ENCODE measurements at places on chromosomes 13 and 19.
A peak's percentile ranks its signal among the peaks of the same experiment; 100 is the strongest.

DNA sequence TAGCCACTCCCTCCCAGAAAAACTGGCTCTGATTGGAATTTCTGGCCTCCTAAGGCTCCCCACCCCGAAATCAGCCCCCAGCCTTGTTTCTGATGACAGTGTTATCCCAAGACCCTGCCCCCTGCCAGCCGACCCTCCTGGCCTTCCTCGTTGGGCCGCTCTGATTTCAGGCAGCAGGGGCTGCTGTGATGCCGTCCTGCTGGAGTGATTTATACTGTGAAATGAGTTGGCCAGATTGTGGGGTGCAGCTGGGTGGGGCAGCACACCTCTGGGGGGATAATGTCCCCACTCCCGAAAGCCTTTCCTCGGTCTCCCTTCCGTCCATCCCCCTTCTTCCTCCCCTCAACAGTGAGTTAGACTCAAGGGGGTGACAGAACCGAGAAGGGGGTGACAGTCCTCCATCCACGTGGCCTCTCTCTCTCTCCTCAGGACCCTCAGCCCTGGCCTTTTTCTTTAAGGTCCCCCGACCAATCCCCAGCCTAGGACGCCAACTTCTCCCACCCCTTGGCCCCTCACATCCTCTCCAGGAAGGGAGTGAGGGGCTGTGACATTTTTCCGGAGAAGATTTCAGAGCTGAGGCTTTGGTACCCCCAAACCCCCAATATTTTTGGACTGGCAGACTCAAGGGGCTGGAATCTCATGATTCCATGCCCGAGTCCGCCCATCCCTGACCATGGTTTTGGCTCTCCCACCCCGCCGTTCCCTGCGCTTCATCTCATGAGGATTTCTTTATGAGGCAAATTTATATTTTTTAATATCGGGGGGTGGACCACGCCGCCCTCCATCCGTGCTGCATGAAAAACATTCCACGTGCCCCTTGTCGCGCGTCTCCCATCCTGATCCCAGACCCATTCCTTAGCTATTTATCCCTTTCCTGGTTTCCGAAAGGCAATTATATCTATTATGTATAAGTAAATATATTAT, 6.1 kb downstream of the FOSB start:
- no peak for DNase-seq

DNA sequence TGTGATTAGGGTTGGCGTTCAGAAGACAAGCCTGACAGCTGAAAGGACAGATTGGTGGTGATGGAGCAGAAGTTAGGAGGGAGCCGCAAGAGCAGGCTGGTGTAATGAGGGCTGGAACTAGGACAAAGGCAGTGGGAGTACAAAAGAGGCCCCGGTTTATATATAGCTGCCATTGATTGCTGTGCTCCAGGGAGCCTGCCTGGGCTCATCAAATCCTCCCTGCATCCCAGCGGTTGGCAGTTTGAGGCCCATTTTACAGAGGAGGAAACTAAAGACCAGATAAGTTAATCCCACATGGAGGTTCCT, 123.7 kb downstream of the CACNA1A start:
- DNase-seq, result no peak

DNA sequence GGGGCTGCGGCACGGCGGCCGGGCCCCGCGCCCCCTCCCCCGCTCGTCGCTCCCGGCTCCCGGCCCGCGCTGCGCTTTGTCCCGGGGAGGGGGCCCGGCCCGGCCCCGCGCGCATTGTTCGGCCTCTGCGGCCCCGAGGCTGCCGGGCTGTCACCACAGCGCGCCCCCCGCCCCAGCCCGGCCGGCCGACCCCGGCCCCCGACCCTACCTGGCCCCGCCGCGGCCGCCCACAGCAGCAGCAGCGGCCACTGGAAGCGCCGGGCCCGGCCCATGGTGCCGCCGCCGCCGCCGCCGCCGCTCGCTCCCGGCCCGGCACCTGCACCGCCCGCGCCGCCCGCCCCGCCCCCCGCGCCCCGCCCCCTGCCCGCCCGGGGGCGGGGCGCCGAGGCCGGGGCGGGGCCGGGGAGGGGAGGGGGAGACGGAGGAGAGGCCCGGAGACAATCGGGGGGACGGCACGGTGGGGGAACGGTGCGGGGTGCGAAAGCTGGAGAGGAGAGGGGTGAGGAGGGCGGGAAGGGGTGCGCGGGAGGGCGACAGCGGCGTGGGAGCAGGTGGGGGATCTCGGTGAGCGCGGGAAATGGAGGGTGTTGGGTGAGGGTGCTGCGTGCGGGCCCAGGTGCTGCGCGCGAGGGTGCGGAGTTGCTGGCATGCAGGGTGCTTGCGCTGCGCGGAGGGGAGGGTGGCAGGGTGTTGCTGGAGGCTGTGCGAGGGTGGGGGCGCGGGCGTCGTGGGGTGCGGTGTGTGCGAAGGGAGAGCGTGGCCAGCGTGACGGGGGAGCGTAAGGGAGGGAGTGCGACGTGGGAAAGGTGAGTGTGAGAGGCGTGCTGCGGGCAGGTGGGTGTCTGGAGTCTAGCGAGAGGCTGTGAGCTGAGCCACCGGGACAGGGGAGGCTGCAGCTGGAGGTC, at the start of gene CADM4:
CADM4 (minus strand) TSS at position 332 of the 905 bp plus-strand sequence; CDS start at position 272, 60 bp downstream.
- DNase-seq, result no peak

DNA sequence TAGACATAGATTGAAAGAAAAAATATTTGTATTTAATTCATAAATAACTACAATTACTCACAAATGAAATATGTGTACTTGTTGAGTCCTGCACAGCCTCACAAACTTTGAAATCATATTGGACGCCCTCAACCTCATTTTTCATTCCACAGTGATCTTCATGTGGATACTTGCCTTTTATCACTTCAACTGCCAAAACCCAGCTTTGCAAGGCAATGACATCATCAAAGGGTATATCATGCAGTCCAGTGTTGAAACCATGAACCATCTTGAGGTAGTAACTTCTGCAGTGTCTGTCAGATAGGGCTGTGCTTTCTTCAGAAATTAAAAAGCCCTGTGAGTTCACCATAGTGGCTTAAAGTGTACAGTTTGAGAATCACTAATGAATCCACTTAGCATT, 82.2 kb downstream of the HS6ST3 start:
- no peak for DNase-seq

GRCh38 chr13:52978989-52979388, 49.6 kb upstream of the OLFM4 start:
- DNase-seq, result no peak

GRCh38 chr13:94339116-94339687, 140.3 kb downstream of the DCT start:
- no peak for DNase-seq

DNA sequence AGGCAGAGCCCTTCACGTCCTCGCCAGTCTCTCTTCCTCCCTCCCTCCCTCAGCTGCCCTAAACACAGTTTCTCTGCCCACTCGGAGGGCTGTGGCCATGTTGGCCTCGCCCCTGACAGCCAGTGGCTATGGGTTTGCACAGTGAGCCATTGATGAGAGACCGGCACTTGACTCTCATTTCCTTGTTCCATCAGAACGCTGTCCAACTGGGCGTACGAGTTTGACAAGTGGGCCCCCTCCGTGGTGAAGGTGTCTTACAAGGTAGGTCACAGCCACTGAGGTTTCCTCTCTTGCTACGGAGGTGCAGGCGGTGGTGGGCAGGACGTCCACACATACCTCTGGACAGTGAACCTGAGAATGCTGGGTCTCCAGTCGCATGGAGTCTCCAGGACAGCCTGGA, 57.9 kb downstream of the SMARCA4 start:
- DNase-seq, result no peak

DNA sequence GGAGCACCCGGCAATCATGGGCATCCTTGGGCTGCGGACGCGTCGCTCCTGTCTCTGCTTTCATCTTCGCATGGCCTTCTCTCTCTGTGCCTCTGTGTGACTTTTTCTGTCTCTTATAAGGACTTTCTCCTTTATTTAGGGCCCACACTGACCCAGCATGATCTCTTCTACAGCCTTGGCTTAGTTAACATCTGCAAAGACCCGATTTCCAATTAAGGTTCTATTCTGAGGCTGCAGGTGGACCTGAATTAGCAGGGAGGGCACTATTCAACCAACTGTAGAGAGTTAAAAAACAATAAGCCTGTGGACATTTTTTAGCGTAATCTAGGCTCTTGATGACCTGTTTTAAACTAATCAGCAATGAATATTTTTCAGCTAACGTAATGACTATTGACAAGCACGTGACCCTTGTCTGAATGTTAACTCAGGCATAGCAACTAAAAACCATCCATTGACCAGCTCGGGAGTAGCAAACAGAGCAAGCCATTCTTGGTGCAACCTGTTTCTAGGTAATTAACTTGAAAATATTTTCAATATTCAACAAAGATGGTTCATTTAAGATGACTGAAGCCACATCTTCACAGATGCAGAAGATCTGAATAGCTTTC, 15.2 kb downstream of the F10 start:
- DNase-seq, result no peak

- peak; percentile 78 for DNase-seq
Measured at GRCh38 chr19:12090807-12091206, 26.3 kb downstream of the ZNF844 start.

GRCh38 chr19:17532116-17532515, 20.7 kb downstream of the PGLS start:
- no peak for DNase-seq

DNA sequence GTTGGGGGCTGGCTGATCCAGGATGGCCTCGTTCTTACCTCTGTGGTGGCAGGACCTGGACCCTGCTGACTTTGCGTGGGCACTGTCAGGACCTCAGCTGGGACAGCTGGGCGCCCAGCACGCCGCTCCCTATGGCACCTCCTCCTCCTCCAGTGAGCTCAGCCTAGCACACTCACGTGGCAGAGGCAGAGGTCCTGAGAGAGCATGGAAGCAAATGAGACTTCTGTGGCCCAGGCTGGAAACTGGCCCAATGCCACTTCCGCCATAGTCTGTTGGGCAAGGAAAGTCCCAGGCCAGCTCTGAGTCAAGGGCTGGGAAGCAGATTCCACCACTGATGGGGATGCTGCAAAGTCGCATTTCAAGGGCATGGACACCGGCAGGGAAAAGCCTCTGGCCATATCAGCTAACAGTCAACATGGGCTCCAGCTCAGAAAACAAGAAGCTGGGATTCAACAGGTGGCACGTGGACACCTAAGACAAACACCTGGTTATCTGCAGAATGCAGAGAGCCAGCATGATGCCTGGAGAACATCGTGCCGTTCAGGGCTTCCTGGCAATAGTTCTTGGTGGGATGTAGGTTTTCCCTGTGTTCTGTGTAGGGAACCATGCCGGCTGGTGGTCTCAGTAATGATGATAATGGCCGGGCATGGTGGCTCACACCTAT, 16.7 kb downstream of the MYBPC2 start:
- DNase-seq, result no peak

DNA sequence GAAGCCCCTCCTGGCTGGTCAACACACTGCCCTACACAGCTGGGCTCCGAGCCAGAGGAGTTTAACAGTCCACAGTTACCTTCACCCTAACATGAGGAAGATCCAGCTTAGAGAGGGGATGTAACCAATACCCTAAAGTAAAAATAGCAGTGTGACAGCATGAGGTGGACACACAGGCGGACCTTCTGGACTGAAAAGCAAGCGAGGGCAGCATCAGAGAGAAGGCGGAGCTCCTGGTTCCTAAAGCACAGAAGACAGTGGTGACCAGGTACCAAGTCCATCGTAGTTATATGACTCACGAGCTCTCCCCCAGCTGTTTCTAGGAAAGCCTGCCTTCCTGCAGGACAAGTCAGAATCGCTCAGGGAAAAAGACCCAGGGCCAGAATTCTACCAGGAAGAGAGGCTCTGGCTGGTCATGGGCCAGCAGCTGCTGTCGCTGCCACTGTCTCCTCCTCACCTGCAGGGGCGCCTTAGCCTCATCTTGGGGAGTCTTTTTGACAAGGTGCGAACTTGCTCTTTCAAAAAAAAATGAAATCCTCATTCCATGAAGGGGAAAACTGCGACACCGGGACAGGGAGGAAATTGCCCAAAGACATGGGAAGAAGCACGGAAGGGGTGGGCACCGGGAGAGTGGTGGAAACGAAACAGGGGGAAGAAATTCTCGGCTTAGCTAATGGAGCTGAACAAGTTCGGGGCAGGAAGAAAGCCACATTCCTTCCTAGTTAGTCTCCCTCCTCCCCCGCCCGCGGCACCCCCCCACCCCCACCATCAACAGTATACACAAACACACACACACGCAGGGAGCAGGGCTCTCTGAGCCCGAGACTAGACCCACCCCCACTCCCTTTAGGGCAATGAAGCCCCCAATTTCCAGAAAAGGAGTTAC, 1.7 kb downstream of the ELL start:
- DNase-seq, result peak; percentile 69

GRCh38 chr13:97879646-97880310, 73.7 kb upstream of the IPO5 start:
- DNase-seq, result no peak

DNA sequence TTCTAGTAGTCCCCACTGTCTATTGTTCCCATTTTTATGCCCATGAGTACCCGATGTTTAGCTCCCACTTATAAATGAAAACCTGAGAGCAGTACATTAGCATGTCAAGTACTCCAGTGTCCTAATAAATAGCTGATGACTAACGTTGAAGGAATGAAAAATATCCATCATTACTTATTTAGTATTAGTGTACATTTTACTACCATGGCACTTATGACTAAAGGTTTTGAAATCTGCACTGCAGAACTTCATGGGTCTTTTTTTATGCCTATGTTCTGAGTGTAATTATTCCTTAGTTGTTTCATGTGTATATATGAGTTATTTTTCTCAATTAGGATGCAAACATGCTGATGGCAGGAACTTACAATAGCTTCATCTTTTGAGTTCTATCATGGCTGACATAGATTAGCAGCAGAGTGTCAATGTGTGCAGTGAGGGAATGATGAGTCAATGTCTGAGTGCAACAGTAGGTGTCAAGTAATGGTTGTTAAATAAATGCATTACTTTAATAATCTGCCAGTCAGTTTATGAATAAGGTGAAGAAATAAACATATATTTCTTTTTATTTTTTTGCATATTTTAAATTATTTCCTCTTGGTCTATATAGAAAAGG, 188.4 kb downstream of the ITGBL1 start:
- no peak for DNase-seq

GRCh38 chr13:51240958-51241357, 18.8 kb downstream of the FAM124A start:
- no peak for DNase-seq

GRCh38 chr13:75049735-75050335, 432.1 kb downstream of the TBC1D4 start:
- no peak for DNase-seq

DNA sequence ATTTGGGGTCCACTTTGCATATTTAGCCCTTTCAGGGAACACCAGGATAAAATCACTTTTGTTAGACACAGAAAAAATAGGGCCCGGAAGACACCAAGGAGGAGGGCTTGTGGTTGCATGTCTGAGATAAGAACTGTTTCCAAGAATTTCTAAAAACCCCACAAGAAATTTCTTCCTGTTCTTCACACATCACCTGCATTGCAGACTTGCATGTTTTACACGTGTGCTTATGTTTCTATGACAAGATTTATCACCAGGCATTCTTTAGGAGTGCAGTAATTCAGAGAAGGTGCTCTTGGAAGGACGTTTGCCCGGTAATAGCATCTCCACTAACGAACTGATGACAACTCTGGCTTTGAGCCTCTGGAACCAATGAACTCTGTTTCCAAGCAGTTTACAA, 7.1 kb upstream of the ACTL9 start:
- DNase-seq, result no peak

GRCh38 chr13:78372581-78372980, 230.8 kb downstream of the POU4F1 start:
- no peak for DNase-seq

Data from HL-60 (cell line).